ENCODE measurements at places on chromosomes 2 and 18.

DNA sequence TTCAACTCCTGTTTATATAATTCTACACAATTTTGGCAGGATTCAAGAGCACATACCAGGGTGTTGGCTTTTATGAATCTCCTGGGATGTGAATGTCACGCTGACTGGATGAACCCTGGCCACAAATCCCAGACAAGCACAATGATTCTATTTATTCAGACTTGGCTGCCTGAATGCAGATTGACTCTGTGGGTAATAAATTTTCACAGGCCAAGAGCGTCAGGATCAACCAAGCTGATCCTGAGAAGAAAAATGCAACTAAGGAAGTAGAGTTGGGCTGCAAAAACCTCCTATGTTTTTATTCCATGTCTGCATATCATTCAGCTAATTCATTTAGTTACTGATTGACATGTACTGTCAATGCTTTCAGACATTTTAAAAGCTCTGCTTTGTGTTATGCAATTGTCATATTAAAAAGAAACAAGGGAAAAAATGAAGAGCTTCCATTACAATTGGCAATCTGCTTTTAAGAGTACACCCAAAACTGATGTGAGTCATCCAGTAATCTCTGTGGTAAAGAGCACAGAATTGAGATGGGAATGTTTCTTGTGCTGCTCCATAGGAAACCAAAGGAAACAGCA lies 173.0 kb upstream of the REV1 start:
- DNase-seq: no peak

GRCh38 chr2:219453671-219454590 lies 19.3 kb downstream of the SPEG start:
- no peak for DNase-seq

GRCh38 chr2:126317790-126318431 lies 338.0 kb upstream of the GYPC start:
- DNase-seq: no peak

DNA sequence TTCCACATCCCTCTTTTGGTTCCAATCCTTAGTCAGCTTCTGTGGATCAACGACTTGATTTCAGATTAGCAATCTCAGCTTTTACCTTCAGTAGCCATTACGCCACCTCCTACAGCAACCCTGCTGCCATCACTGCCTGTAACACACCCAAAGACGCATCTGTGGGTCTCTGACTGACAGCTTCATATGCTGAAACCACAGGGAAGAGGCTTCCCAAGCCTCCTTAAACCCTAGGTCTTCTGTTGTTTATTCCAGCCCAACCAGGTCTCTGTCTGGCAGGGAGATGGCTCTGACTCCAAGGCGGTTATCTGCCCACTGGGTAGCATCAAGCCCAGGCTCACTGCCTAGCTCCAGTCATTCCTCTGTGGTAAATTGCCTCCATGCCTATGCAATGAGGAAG lies 28.6 kb upstream of the TRIB2 start:
- no peak for DNase-seq

DNA sequence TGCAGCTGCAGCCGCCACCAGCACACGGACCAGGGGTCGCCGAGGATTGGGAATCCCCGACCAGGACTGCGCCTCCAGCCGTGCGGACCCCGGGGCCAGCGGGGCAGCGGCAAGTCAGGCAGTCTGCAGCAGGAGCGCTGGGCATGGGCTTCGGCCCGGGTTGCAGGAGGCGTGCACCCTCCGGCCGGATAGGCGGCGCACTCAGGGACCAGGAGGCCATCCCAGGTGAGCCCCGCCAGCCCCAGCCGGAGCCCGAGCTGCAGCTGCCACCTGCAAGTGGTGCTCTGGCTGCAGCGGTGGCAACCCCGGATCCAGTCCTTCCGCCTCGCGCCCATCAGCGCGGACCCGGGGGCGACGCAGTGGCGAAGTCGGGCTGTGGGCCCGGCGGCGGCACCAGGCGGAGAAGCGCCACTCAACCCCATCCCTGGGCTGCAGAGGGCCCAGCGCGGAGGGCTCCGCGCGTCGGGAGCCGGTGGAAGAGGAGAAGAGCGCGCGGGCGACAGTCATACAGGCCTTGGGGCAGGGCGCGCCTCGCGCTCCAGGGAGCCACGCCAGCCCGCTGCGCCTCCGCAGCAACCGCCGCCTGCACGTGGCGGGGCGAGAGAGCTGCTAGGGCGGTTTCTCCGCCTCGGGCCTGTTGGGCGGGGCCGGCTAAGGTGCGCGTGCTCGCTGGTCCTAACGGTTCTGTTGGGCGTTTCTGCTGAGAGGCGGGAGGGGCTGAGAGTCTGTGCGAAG lies 73.8 kb downstream of the RPIA start:
- no peak for DNase-seq

DNA sequence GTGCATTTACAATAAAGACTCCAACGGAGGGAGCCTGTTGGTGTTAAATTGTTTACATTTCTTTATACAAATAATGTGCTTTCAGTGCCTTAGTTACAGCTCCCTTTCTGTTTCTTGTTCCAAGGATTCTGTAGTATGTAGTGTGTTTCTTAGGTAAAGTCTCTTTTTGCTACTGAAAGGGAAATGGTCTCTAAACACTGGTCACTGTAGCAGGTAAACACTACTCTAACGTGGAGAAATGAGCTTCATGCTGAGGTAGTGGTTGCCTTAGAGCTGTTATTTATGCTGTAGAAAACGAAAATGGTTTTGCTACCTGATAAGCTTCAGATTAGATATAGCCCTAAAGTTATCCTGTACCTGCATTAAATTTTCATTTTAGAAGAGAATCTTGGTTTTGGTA lies 163.6 kb downstream of the CAPN13 start:
- DNase-seq: no peak

DNA sequence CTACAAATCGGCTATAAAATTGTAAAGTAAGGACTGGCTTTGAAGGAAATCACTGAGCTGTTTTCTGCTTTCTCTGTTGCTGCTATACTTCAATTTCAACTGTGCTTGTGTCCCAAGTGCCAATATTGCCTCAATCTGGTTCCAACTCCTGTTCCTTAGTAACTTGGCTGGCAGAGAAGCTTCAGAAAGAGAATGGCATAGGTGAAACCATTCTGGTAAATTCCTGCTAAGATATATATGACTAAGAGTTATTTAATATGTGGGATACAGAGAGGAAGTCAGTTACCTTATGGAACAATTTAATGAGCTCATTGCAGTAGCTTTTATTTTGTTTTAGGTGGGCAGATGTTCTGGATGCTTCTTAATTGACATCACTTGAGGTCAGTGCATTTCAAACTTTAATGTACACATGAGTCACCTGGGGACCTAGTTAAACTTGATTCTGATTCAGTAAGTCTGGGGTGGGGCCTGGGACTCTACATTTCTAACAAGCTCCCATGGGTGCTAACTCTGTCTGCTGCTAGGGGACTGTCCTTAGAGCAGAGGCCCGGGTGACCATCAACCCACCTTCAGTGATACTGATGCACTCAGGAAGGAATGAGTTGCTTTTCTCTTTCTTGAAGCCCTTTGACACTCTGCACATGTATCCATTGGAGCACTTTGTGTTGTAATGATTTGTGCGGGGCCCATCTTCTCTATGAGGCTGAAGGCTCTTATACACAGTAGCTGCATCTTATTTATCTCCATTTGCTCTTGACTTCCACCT lies 47.6 kb downstream of the LIPG start:
- DNase-seq: no peak
